ENCODE measurements at places on chromosomes 12 and 14.
A peak's percentile ranks its signal among the peaks of the same experiment; 100 is the strongest.

DNA sequence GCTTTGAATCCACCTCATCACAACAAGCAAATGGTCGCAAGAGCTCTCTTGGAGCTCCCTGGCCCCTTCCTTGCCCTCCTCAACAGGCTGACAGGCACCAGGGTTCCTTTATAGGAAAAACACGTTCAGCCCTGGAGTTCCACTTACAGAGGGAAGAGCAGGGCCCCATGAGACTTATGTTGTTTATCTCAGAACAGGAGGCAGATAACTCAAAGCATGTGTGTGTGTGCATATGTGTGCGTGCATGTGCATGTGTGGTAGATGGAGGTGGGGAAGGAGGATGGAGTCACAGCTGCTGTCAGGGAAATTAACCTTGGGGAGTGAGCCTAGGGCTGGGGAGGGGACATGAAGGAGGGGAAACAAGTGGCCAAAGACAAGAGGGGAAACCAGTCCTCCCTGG, 138.1 kb downstream of the DPF3 start:
- no peak for DNase-seq

- DNase-seq, result no peak
Measured at GRCh38 chr12:82952946-82953345, 266.2 kb downstream of the TMTC2 start.

GRCh38 chr14:69852531-69853321, 26.5 kb upstream of the SMOC1 start:
- DNase-seq, result no peak

DNA sequence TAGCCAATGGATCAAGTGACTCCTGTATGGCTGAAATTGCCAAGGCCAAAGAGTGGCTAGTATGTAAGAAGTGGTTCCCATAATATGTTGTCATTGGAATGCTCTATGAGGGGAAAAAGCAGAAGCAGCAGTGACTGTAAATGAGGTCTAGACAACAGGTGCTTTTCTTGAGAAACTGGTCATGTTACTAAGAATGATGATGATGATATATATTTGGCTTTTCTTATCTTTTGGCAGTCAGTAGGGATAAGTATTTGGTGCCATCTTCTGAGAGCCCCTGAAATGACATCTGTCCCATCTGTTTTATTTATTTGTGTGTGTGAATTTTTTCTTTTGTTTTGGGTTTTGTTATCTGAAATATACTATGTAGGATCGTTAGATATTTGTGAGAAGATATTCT, 141.7 kb downstream of the SYT1 start:
- no peak for DNase-seq

GRCh38 chr14:21121122-21121521, 20.3 kb downstream of the TMEM253 start:
- DNase-seq, result no peak

DNA sequence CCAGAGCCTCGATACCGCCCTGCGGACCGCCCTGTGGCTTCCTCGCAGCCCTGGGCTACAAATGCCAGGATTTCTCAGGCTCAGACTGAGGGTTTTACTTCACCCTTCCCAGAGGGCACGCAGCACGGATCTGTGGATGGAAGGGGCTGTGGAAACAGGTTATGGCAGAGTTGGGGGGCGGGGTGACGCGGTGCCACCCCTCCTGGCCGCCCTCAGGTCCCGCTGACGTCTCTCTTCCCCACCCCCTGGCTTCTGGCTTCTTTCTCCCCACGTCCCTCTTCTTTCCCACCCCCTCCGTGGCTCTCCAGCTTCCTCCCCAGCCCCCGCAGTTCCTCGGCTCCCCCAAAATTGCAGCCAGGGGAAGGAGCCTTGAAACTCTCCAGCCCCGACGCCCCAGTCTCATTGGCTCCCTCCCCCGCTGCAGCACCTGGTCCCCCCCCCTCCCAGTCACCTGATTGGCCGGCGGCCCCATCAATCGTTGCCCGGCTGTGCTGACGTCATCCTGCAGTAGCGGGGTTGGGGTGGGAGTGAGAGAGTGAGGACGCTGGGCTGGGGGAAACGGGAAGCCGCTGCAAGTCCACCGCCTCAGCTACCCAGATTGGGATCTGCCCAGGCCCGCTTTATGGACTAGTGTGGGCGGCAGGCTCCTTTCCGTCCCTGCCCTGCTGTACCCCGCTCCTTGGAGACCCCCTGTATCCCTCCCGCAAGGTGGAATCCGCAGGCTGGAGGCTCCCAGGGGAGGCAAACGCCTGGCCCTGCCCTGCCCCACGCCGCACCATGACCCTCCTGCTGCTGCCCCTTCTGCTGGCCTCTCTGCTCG, at the start of gene CLSTN3:
Gene CLSTN3 (plus strand): TSS at position 500 of the 820 bp plus-strand sequence. CDS start 278 bp downstream, at position 778.
- DNase-seq, result peak; percentile 62

- DNase-seq, result no peak
Measured at GRCh38 chr12:13948621-13949020, 32.8 kb downstream of the GRIN2B start.

GRCh38 chr12:69936766-69937165, 111.7 kb downstream of the MYRFL start:
- no peak for DNase-seq

GRCh38 chr12:74483057-74483456, 54.6 kb upstream of the ATXN7L3B start:
- no peak for DNase-seq

DNA sequence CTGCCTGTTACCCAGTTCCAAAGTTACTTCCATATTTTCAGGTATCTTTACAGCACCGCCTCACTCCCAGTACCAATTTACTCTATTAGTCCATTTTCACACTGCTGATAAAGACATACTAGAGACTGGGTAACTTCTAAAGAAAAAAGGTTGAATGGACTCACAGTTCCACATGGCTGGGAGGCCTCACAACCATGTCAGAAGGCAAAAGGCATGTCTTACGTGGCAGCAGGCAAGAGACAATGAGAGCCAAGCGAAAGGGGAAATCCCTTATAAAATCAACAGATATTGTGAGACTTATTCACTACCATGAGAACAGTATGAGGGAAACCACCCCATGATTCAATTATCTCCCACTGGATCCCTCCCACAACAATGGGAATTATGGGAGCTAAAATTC, 9.8 kb downstream of the AREL1 start:
- no peak for DNase-seq

DNA sequence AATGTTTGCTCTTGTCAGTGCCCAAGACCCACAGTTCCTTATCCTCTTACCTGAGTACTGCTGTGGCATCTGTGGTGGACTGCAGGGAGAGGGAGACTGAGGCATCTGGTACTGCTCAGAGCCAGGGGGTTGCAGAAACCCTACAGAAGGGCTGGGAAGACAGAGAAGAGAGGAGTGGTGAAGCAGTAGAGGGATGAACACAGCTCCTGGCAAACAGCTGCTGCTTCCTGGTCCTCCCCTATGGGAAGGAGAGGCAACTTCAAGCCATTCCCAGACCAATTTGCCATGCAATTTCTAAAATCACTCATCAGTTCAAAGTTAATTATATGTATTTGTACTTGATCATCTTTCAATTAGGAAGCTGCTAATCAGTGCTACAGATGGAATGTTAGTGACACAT, 15.7 kb upstream of the STAC3 start:
- DNase-seq, result no peak

DNA sequence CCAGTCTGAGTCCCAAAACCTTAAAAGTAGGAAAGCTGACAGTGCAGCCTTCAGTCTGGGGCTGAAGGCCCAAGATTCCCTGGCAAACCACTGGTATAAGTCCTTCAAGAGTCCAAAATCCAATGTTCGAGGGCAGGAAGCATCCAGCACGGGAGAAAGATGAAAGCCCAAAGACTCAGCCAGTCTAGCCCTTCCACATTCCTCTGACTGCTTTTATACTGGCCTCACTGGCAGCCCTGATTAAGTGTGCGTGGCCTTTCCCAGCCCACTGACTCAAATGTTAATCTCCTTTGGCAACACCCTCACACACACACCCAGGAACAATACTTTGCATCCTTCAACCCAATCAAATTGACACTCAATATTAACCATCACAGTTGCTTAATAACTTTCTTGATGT, 372.1 kb upstream of the CCDC196 start:
- DNase-seq, result no peak

GRCh38 chr14:69882915-69883314, 3.7 kb downstream of the SMOC1 start:
- DNase-seq, result no peak

DNA sequence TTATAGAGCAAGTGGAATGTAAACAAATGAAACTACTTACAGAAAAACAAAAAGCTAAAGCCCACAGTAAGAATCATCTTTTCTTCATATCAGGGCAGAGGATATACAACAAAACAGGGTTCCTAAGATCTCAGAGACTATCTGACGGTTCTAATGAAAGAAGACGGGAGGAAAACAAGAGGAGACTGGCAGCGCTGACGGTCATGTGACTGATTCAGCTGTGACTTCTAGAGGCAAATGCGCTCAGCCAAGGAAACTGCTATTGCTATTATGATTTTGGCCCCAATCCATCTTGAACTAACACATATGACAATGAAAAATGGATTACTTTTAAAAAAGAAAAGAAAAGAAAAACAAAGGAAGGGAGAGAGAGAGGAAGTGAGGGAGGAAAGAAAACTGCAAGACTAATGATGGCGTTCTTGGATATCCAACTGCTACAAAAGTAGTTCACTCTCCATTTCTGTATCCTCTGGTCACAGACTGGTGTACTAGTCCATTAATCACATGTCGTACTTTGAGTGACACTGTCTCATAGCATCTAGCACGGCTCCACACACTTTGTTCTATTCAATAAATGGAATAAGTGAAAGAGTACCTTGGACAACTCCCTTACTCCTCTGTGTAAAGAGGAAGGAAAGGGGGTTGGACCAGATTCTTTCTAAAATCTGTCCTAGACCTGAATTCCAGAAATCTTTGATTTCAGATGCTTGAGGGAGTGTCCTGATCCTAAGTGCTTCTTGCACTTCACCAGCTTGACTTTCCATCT, 119.3 kb downstream of the DAD1 start:
- no peak for DNase-seq

- no peak for DNase-seq
Measured at GRCh38 chr14:99255621-99256482, 16.1 kb downstream of the BCL11B start.

DNA sequence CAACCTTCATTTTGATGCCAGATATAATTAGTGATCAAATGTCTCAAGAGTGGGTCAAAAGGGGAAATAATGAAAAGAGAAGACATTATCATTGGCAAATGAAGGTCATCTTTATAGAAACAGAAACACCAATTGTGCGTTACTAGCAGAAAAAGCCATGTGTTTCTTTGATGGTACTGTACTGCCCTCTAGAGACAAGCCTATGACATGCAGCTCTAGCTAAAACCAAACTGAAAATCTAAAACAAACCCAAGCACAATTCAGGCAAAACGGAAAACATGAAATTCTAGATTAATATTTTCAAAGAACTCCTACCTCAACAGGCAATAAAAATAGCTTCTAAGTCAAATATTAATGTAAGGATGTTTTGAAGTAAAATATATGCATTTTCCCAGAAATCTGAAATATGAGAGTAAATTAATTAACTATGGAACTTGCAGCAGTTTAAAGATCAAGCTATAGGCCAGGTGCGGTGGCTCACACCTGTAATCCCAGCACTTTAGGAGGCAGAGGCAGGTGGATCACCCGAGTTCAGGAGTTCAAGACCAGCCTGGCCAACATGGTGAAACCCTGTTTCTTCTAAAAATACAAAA, 115.4 kb downstream of the KLHL28 start:
- peak; percentile 40 for DNase-seq

DNA sequence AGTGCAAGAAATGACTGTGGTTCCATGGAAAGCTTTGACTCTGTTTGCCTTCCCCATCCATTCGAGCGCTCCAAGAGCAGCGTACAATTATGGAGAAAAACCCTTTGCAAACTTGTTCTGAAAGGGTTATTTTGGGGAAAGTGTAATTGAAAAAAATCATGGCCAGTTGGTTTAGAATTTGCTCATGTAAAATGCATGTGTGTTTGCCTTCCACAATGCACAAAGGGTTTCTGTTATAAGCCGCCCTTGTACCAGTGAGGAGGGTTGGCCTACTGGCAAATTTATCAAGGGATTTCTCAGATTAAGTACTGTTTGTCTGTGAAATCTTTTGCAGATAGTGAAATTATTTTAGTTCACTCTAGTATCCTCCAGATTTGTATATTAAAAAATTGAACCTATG, 62.7 kb upstream of the PELI2 start:
- no peak for DNase-seq

Measured in astrocyte of the spinal cord (primary cell).